Upper lobe of left lung (tissue), 6 donors: ENCODE measurements at places on chromosomes 3 and 15. TPM values are rescaled to one million over a fixed set of nuclear protein-coding genes. Genes with fewer than 3 reads are reported as not detected.

Gene EIF4E3
- total RNA-seq = 7.3 TPM

Gene GOLGA8S
- 0.34 TPM for total RNA-seq

DNA sequence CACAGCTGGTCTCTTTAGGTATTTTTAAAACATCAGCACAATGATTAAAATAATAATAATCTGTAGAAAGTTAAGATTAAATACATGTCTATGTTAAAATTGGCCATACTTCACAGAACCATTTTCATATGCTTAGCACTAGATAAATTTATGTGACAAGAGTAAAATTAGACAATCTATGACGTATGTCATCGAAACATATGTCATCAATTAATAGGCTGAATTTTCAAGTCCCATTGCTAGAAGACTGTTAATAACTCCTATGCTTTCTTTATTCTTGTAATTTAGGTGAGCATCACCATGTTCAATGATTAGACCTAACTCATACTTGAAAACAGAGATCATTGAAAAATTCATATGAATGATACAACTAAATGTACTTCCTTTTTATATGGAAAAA, 593.3 kb upstream of the KCNMB2 start:
- DNase-seq = no peak

Gene DGKG
- total RNA-seq = 8.3 TPM

Gene C15orf62
- total RNA-seq = 1.1 TPM

Gene CYP1A2
- not detected for total RNA-seq

GRCh38 chr3:52388348-52388821, 56.5 kb downstream of the SEMA3G start:
- DNase-seq = no peak

GRCh38 chr15:39025321-39025720, 460.7 kb upstream of the RASGRP1 start:
- no peak for DNase-seq

- DNase-seq = no peak
Measured at GRCh38 chr3:186270701-186271100, 91.3 kb downstream of the DGKG start.

- no peak for DNase-seq
Measured at GRCh38 chr3:55128225-55128823, 200.5 kb upstream of the LRTM1 start.

- no peak for DNase-seq
Measured at GRCh38 chr15:99987119-99987506, 253.9 kb upstream of the LYSMD4 start.

Gene CAPN3
- total RNA-seq = 24.0 TPM

- DNase-seq = no peak
Measured at GRCh38 chr15:67781907-67782690, 43.2 kb upstream of the SKOR1 start.

DNA sequence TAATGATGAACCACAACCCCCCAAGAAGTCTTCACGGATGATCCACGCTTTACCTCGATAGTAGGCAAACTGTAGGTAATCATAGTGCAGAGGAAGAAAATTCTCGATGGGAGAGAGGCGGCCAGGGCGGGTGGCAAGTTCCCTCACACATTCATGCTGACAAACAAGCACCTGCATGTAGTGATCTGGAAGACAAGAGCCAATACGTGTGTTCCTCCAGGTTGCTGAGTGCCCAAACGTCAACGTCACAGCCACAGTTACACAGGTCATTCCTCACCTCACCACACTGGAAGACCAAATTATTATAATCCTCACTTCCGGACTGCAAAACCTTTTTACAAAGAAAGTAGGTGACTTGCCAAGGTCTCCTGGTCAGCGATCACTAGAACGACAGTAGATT, 131.8 kb downstream of the P3H2 start:
- DNase-seq = no peak

- no peak for DNase-seq
Measured at GRCh38 chr3:8625991-8626390, 18.6 kb downstream of the SSUH2 start.

DNA sequence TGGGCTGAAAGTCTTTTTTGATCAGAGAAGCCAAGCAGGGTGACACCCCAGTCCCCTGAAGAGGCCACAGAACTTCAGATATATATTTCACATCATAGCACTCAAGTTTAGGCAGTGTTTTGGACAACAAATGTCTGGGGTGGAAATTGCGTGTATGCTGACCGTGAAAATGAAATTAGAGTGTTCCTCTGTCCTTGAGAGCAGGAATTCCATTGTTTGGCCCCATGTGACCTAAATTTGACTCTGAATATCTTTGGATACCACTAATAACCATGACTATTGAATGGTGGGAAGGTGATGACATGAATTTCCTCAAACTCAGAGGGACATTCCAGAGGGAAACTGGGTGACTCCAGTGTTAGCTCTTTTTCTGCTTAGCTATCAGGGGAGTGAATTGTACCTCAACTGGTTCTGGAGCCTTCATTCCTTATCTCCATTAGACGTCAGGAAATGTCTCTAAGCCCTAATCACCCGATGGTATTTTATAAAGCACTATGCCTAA, 263.5 kb upstream of the RASGRP1 start:
- no peak for DNase-seq

GRCh38 chr3:156455839-156456238, 99.1 kb downstream of the SSR3 start:
- no peak for DNase-seq

- no peak for DNase-seq
Measured at GRCh38 chr3:126797563-126797962, 93.5 kb downstream of the CHCHD6 start.

Gene HAPLN3
- total RNA-seq = 4.4 TPM

DNA sequence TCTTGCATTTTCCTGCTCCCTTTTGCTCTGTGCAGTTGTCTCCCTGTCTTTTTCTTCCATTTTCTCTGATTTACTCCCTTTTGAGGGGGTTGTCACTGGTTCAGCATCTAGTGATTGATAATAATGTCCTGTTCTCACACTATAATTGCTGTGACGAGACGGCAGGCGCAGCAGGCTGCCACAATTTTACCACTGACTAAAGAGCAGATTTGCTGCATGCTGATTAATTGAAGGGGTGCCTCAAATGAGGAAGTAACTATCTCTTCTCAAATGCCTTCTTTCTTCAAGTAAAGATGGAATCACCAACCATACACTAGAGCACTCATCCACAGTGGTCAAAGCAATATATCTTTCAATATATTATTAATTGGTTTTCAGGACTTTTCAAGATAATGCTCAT, 219.3 kb downstream of the CBLB start:
- no peak for DNase-seq

DNA sequence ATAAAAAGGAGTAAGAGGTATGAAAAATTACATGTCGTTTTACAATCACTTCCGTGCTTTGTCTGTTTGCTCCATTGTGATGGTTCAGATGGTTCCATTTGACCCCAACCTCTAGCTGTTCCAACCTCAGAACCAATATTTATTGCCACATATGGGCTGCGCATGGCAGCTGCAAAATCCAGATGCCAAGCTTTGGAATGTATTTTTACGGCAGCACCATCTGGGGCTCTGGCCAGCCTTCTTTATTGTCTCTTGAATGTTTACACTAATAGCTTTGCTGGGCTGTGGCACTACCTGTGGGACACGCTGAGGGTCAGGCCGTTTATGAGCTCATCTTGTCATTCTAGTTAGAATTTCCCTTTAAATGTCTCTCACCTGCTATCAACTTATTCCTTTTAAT, 219.8 kb downstream of the ROBO2 start:
- DNase-seq = no peak

- DNase-seq = no peak
Measured at GRCh38 chr15:89161666-89162065, 59.7 kb downstream of the RLBP1 start.

DNA sequence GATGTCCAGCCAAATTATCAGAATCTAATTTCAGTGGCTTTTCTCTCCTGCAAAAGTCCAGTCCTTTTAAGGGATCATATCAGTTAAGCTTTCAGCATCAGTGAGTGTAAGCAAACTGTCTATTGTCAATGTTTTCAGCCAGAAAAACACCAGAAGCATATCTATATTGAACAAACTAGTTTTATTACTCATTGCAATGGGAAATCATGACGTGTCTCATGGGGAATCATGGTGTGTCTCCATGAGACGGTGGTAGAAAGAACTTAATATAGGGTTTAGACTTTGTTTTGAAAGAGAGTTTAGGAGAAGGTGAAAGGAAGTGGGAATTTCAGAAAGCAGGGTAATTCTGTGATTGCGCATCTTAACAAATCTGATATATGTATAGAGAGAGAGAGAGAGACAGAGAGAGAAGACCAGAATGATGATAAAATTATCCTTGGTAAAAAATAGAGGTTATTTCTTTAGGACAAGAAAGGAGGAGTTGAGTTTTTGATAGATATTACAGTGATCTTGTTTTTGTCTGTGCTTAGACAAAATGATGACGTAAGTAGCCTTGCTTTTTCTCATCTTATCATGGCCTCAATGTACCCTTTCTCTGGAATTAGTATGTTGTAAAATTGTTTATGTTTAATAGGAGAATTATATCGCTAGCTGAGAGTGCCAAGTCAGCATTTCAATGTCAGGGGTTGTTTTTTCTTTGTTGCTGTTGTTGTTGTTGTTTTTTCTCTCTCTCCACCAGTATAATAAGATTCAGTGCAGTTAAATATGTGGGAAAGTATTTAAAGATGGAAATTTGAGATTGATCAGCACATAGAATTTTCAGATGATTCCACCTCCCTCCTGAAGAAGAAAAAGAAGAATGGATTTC, 129.9 kb upstream of the OSTN start:
- no peak for DNase-seq

DNA sequence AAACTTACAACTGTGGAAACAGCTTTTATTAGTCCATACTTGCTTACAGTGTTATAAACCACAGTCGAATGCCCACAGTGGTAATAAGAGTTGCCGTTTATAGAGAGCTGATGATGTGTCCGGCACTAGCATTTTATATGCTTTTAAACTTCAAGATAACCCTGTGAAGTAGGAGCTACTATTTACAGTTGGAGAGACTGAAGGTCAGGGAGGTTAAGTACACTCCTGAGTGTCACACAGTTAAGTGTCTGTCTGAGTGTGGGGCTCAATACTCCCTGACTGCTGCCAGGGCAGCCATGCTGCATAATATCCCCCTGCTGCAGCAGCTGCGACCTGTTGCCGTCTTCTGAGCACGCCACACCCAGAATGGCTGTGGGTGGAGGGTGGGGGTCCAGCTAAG, 89.9 kb upstream of the TNFAIP8L3 start:
- DNase-seq = no peak

GRCh38 chr15:98694161-98694560, 45.8 kb downstream of the IGF1R start:
- no peak for DNase-seq

DNA sequence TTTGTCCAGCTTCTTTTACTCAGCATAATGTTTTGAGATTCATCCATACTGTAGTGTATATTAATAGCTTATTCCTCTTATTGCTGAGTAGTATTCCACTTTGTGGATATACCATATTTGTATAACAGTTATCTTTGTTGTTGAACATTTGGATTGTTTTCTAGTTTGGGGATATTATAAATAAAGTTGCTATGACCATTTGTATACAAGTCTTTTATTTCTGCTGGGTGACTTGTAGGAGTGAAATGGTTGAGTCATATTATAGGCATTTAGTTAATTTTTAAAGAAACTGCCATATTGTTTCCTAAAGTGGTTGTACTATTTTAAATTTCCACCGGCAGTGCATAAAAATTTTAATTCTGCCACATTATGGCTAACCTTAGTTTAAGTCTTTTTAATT, 53.4 kb downstream of the RPL39L start:
- no peak for DNase-seq

DNA sequence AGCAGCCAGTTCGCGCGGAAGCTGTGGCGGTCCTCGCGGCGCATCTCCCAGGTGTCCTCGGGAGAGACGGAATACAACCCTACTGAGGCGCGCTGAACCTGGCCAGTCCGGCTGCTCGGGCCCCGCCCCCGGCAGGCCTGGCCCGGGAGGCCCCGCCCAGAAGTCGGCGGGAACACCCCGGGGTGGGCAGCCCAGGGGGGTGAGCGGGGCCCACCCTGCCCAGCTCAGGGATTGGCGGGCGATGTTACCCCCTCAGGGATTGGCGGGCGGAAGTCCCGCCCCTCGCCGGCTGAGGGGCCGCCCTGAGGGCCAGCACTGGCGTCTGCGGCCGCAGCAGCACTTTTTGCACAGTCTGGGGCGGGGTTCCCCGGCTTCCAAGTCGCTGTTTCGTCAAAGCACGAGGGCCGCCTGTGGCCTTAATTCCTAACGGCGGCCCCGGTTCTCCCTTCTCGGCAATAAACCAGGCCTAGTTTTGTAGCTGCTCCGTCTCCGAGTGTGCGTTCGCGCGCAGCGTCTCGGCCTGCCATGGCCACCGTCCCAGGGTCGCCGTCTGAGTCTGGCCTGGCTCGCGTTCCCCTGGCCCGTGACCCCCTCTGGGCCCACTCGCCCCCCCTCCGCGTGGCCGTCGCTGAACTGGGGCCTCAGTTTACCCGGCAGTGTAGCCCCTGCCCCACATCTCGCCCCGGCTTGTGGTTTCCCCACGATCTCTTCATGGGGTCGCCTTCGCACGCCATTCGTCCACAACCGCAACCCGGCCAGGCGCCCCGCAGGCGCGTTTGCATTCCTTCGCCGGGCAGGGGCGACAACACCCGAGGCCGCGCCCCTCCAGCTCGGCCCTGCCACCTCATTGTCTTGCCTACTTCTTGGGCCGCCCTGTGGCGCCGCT, 30.0 kb downstream of the NBEAL2 start:
- peak; percentile 96 for DNase-seq

GRCh38 chr15:95202569-95203349, 971.4 kb downstream of the MCTP2 start:
- no peak for DNase-seq

GRCh38 chr3:141680620-141681389, 57.3 kb upstream of the RNF7 start:
- no peak for DNase-seq

DNA sequence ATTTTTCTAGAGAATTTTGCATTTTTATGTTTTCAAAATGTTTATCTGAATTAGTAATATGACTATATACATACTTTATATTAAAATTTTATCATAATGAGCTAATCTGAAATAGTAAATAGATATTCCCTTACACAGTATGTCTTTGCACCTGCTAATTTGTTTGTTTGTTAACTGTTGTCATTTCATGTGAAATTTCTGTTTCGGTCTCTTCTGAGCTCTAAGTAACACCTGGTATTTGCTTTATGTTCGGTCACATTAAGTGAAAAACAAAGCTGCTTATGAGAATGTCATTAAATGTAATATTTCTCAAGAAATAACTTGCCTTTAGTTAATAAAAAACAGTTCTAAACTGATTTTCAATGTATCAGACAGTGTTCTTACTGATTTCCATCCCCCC, 61.1 kb downstream of the FNDC3B start:
- no peak for DNase-seq

- no peak for DNase-seq
Measured at GRCh38 chr15:58159827-58160386, 21.7 kb downstream of the AQP9 start.

Gene IQCF2
- not detected for total RNA-seq

DNA sequence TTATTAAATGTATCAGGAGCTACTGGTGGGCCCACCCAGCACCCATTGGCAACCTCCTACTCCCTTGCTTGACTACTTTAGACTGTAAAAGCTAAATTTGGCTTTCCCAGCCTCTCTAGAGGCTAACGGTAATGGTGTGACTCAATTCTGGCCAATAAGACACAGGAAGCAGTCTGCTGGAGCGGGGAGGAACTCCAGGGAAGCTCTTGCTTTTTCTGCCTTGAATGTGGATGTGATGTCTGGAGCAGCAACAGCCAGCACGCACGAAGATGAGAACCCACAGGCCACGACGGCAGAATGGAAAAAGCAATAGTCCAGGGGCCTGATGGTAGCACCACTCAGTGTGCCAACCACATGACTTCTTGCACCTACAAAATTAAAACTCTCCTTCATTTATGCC, 39.9 kb downstream of the RAB6B start:
- DNase-seq = no peak
